ENCODE measurements at places on chromosomes 1 and 21.

- DNase-seq, result no peak
These were observed 32.9 kb upstream of the SLC30A1 start for GRCh38 chr1:211611818-211612217.

DNA sequence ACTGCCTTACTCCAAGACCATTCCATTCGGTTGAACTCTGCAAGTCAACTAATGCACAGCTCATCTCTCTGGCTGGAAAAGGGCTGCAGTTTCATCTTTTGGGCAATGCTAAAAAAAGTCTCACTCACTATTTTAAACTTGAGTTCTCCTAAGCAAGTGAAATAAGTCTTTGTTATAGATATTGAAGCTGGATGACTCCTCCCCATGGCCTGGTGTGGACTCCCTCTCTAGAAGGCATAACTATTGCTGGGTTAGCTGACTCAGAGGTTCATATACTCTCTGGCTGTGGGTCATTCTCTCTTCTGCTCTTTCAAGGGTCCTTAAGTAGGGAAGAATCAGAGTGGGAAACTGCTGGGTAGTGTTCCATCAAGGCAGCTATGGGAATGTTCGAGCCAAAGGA lies 88.0 kb downstream of the XCL2 start:
- no peak for DNase-seq

DNA sequence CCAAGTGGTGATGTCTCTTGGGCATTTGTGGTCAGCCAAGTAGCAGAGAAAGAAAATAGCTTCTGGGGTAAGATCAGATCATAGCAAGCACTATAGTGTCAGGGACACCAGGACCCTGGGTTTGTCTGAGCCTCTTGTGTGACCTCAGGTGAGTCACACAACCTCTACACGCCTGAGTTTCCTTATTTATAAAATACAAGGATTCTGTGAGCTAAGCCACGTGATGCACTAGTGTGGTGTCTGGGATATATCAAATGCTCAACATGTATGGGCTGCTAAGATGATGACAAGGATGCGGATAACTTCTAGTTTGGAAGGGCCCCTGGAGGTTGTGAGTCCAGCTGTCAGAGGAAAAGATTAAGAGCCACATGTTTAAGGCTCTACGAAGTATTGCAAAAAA lies 24.5 kb upstream of the ZNF436 start:
- DNase-seq, result no peak

GRCh38 chr1:116982319-116983004 lies 19.1 kb upstream of the CD101 start:
- no peak for DNase-seq

DNA sequence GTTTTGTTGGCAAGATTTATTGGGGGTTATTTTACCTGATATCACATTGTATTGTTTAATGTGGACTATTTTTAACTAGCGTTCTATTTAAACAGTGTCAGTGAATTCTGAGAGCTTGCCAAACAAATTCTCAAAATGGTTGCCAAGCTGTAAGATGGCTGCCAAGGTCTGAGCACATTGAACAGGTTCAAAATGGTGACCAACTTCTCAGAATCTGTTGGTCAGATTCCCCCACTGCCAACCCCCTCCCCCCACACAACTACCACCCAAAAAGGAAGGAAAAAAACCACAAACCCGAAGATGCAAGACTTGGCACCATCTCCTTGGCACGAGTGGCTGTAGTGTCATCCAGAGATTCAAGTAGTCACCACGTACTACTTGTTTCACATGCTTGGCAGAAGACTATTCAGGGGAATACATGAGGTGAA lies 159.1 kb downstream of the NFIA start:
- no peak for DNase-seq

DNA sequence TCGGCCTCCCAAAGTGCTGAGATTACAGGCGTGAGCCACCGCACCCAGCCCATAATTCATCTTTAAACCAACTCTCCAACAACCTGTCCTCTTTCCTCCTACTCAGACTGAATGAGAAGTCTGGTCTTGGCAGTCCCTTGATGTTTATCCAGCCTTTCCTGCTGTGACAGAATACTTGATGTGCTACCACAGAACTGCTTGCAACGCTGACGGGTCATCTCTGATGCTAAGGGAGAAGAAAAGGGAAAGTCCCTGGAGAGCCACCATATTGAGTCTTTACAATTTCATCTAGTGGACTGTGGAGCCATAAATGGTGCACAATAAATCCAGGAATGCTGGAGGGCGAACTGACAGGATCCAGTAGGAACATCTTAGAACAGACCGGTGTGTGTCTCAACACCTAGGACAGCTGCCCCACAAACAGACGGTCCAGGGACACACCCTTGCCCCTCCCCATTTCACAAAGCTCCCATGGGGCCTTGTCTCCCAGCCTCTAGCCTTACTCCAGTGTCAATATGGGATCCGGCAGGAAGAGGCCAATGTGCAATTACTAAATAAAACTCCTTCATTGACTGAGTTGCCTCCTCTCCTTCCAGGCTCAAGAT lies 30.7 kb downstream of the JAK1 start:
- DNase-seq, result peak; percentile 34

DNA sequence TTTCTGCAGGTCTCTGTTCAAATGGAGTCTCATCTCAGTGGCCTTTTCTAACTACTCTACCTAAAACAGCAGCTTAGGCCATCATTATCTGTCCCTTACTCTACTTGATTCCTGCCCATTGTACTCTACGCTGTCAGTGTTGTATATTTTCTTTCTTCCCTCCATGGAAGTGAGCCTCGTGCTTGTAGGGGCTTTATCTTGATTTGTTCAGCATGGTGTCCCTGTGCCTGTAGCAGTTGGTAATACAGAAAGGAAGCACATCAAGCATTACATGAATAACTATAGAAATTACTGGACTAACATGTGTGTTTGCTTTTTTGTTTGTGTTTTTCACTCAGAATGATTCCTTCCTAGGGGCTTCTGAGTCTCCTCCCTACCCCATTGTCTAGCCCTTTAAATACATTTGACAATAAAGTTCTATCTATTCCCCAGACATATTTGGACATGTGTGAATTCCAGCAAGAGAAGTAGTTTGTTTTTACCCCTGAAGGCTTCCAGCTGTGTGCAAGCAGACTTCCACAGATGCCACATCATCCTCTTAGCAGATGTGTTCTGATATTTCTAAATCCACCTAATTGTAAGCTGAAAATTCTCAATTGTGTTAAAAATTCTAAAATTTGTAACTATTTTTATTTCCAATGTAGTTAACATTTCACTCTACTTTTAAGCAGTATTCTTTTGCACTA lies 40.3 kb downstream of the PRMT2 start:
- DNase-seq, result no peak

- peak; percentile 51 for DNase-seq
These were observed 56.7 kb downstream of the S1PR1 start for GRCh38 chr1:101293461-101294051.

GRCh38 chr1:84502927-84503326 lies 3.3 kb upstream of the SPATA1 start:
- DNase-seq, result no peak

DNA sequence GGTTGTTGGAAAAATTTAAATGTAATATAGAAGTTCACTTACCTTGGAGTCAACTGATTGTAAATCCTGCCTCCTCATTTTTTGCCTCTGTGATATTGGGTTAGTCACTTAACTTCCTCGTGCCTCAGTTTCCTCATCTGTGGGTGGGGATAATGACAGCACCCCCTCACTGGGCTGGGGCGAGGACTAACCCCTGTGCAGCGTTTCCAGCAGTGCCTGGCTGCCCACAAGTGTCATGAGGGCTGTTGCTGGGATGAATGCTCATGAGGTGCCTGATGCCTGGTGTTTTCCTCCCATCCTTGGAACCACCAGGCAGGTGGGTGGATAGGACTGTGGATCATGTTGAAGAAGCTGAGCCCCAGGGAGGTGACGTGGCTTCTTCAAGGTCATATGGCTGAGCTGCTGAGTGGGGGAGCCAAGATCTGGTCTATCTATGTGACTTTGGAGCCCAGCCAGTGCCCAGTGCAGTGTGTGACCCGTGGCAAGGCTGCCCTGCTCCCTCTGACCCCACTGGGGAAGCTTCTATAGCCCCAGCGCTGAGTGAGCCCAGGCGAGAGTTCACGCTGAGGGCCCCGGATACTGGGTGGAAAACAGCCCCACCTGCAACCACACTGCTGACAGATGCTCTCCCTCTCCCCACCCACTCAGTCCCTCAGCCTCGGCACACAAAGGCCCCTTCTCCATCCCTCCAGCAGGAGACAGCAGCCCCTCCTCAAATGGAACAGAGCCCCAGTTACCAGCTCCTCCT lies 446.0 kb downstream of the PTPRU start:
- DNase-seq, result no peak

DNA sequence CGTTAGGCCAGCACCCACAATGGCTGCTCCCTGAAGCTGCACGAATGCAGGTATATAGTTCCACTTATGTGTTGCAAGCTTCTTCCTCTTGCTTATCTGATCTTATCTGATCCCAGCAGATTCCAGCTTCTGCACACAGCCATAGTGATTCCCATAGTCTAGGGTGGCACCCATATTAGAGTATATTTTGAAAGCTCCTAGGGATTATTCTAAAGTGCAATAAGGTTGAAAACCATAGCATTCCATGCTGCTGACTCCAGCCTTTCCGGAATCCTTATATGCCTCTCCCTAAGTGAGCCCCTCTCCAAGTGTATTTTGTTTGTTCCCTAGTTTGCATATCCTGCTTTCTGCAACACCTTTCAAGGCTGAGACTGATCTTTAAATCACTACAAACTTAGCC lies 432.0 kb downstream of the SETD4 start:
- DNase-seq, result no peak

- DNase-seq, result no peak
These were observed 3.5 kb upstream of the C1orf116 start for GRCh38 chr1:207035877-207036551.

DNA sequence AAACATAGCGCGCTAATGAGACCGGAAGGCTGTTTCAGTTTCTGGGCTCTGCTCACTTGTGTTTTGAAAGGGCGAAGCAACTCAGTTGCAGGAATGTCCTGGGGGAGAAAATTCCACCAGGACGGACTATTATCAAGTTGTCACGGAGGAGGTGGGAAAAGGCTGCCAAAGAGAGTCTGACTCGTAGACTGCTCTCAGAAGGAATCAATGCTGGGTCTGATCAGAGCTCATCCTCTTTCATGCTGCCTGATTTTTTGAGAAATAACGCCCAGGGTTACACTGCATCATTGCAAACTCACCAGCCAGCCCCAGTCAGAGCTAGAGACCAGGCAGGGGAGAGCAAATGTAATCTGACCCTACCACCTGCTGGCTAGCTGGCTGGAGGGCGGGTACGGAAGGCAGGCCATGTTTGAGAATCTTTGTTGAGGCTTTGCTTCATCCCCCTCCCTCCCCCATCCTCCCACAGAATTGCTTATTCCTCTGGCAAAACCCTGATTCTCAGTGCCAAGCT lies 36.4 kb upstream of the BCL9 start:
- DNase-seq, result no peak

- peak; percentile 95 for DNase-seq
These were observed 2.1 kb upstream of the PFKL start for GRCh38 chr21:44297525-44298290.

DNA sequence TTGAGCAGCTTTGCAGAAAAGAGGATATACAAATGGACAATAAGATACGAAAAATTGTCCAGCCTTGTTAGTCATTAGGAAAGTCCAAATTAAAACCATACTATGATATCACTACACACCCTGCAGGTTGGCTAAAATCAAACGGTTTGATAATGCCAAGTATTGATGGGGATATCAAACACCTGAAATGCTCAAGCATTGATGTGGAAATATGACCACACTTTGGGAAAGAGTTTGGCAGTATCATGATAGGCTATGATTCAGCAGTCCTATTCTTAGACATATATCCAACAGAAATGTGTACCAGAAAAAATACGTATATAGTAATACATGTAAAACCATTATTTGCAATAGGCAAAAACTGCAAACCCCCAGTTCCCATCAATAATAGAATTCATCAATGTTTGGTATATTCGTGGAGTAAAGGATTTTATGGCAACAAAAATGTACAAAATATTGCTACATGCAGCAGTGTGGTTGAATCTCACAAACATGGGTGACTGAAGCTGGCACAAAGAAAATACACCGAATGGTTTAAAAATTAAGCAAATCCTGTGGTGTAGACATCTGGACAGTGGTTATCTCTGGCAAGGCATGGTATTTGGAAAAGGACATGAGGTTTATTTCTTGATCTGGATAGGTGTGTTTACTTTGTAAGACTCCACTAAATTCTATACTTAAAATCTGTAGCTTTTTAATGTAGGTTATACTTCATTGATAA lies 243.2 kb downstream of the FGGY start:
- no peak for DNase-seq

GRCh38 chr1:235742914-235743599 lies 93.5 kb upstream of the GNG4 start:
- no peak for DNase-seq

- DNase-seq, result no peak
These were observed 107.8 kb downstream of the RABGAP1L start for GRCh38 chr1:174266991-174267612.

GRCh38 chr1:180646547-180646946 lies 14.7 kb downstream of the XPR1 start:
- no peak for DNase-seq

- no peak for DNase-seq
These were observed 85.1 kb downstream of the VAV3 start for GRCh38 chr1:107879927-107880326.

GRCh38 chr1:71228742-71229365 lies 148.0 kb upstream of the ZRANB2 start:
- DNase-seq, result no peak

DNA sequence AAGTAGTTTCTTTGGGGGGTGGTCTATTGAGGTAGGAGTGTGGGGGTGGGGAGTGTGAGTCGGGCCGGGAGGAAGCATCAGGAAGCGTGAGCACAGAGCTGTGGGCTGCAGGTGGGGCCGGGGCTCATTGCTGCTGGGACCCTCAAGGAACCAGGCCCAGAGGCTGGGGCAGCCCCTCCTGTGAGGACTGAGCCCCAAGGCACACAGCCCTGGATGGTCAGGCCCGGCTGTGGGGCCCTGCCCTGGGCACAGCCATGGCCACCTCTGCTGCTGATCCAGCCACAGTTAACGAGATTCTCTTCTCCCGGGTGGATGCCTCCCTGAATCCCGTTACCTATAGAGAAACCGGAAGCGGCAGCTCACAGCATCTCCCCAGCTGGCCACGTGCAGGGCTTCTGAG lies 22.9 kb upstream of the SUMO3 start:
- DNase-seq, result no peak

DNA sequence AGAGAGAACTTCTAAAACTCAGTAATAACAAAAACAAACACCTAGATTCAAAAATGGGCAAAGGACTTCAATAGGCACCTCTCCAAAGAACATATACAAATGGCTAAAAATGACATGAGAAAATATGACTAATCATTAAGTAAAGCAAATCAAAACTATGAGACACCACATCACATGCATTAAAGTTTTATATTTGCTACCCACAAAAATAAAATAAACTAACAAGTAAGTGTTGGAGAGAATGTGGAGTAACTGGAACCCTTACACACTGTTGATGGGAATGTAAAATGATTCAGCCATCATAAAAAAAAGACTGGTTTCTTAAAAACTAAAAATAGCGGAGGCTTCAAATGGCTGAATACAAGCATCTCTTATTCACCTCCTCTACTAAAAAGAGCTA lies 262.1 kb upstream of the PKN2 start:
- no peak for DNase-seq

GRCh38 chr1:224517171-224517570 lies 82.6 kb upstream of the WDR26 start:
- DNase-seq, result no peak

GRCh38 chr1:87759421-87760087 lies 430.9 kb downstream of the LMO4 start:
- no peak for DNase-seq

GRCh38 chr21:28252928-28253327 lies 739.7 kb downstream of the LTN1 start:
- DNase-seq, result no peak

GRCh38 chr21:36282568-36283230 lies 37.3 kb upstream of the MORC3 start:
- peak; percentile 1 for DNase-seq

GRCh38 chr1:59625384-59625783 lies 189.4 kb upstream of the HOOK1 start:
- DNase-seq, result peak; percentile 28
